Naive thymus-derived CD4-positive, alpha-beta T cell (primary cell): ENCODE measurements at places on chromosomes 13 and 19.
A peak's percentile ranks its signal among the peaks of the same experiment; 100 is the strongest.

- no peak for DNase-seq
Measured at GRCh38 chr19:46963093-46963734, 56.4 kb upstream of the NPAS1 start.

DNA sequence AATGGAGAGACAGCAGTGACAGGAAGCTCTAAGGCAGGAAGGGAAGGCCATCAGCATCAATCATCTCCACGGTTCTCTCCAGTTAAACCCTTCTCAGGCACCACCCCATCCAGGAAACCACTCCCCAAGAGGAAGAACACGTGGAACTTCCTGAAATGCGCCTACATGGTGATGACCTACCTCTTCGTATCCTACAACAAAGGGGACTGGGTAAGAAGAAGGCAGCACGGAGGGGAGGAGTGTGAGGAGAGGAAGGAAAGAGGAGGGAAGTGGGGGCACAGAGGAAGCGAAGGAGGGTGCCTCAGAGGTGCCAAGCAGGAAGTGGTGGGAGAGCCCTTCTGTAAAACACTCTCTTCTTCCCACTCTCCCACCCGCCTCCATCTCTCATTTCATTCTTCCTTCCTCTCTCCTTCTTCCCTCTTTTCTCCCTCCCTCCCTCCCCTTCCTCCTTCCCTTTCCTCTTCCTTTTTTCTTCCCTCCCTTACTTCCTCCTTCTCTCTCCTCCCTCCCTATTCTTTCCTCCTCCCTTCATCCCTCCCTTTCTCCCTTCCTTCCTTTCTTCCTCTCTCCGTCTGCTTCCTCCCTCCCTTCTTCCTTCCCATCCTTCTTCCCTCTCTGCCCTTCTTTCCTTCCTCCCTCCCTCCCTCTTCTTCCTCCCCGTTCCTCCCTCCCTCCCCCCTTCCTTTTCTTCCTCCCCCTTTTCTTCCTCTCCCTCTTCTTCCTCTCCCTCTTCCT lies 12.6 kb downstream of the ZSCAN5A start:
- DNase-seq: no peak

GRCh38 chr19:16019691-16020448 lies 56.4 kb upstream of the TPM4 start:
- no peak for DNase-seq

- no peak for DNase-seq
Measured at GRCh38 chr13:33349288-33349985, 63.9 kb upstream of the STARD13 start.

- DNase-seq: no peak
Measured at GRCh38 chr13:37617173-37617572, 18.6 kb upstream of the POSTN start.

DNA sequence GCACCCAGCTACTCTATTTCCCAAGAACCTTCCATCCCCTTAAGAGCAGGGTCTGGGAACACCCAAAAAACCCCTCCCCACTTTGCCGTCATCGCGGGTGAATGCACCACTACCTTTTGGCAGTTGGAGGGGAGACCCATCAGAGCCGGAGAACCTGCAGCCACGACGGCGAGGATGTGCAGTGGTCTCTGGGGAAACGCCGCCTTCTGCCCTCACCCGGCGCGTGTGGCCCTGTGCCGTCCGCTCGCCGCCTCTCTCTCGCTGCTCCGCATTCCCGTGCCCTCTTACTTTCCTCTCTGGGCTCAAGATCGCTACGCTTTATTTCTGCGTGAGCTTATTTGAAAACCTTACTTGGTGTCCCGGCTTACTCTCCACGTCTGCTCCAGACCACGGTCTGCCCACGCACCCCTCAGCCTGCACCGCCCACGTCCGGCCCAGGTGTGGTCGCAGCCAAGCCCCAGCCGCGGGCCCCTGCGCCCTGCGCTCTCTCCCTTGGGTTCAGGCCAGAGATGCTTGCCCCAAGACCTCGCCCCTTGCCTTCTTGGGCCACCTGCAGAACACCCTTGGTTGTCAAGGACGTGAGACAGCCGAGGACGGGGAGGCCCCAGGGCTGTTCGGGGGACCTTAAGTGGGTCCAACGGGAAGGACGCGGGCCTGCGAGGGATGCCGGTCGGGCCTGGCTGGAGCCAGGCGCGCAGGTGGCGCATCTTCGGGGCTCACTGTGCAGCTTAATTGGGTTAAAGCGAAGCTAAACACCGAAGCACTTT lies 2.0 kb upstream of the MAB21L1 start:
- DNase-seq: no peak

GRCh38 chr13:102441085-102441484 lies 39.2 kb upstream of the FGF14 start:
- no peak for DNase-seq

GRCh38 chr13:97231118-97231828 lies 9.1 kb downstream of the MBNL2 start:
- no peak for DNase-seq

DNA sequence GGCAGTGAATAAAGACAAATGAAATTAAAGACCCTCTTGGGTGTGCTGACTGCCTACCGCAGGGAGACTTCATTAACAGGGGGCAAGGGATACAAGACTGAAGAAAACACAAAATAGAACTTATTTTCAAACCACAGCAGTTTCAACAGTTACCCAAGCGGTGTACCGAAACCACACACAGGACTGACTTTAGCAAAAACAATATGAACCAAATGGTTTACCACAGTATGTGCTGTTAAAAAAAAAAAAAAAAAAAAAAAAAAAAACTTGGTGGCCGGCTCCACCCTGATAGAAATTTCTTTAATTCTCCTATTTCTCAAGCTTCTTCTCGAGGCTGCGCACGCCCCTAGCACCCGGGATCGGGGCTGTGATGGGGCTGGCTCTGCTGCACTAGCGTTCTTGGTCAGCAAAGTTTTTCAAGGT lies 42.6 kb downstream of the KLF2 start:
- peak; percentile 35 for DNase-seq

DNA sequence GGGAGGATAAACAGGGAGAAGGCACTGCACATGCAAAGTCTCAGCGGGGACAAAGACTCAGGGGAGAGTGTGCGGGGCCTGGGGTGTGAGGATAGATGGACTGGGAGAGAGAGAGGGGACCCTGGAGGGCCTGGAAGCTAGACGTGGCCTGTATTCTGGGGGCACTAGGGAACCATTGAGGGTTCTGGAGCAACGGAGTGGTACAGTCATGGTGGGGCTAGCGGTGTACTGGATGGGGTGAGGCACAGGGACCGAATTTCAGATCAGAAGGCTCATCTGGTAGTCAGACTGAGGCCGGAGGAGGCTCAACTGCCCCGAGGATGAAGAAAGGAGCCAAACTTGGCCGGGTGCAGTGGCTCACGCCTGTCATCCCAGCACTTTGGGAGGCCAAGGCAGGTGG lies 8.0 kb upstream of the SBNO2 start:
- no peak for DNase-seq

- DNase-seq: no peak
Measured at GRCh38 chr19:50513746-50514345, at the start of gene ASPDH. TSS of gene ASPDH (minus strand) at chr19:50513913. CDS start at chr19:50513823, 90 bp downstream.

DNA sequence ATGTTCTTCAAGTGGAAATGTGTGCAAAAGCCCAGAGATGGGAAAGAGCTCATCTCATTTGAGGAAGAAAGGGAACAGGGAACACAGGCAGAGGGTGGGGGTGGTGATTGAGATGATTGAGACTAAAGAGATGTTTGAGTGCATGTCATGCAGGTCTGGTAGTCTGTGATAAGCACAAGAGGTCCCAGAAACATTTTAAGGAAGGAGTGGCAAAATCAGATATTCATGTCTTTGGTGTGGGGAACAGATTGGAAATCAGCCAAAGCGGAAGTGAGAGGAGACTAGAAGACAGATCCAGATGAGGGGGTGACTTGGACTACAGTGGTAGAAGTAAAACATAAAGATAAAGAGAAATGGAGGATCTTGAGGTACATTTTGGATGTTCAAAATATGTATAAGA lies 39.4 kb upstream of the DACH1 start:
- no peak for DNase-seq

DNA sequence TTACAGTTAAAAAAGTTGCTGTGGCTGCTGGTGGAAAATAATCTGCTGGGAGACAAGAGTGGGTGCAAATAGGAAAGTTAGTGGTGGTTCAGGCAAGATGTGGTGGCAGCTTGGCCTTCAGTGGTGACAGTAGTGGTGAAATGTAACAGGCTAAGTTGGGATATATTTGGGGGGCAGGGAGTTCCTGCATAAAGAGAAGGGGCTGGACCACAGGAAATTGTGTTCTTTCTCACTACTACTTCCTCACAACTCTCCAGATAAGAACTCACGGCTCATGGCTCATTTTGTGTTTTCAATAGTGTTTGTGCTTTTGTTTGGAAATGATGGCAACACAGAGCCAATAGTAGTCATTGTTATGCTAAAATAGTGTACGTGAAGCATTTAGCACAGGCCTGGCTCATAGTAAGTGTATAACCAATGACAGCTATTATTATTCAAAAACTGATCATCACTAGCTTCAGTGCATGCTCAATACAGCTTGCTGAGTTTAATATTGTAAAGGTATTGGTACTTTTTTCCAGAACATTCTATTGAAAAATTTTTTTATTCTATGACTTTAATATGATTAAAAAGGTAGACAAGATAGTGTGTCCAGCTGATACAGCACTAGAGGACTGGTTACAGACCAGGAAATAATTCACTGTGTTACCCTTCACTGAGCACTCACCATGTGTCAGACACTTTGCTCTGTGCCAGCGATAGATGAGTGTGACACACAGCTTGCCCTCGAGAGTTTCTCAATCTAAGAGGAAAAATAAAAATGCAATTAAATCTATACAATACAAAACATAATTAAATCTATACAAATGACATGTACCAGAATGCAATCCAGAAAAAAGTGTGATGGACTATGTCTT lies 209.8 kb downstream of the POU4F1 start:
- DNase-seq: no peak

- DNase-seq: no peak
Measured at GRCh38 chr19:14432791-14433553, at the start of gene PKN1. TSS of gene PKN1 (plus strand) at chr19:14433306. CDS start at chr19:14433522, 216 bp downstream.

DNA sequence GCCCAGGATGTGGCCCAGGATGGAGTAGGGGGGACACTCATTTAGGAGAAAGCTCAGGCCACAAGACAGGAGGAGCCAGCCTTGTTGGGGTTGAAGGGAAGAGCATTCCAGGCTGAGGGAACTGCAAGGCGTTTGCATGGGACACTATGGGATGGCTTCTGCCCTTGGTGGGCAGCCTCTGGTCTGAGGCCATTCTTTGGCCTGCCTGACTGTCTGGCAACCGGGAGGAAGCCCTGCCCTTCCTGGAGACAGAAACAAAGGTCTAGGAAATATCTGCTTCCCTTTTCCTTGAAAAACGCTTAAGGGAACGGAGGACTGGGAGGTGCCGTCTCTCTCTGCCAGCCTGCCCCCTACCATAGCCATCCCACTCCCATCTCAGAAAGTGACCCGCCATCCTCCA lies 2.8 kb upstream of the ICAM1 start:
- no peak for DNase-seq

DNA sequence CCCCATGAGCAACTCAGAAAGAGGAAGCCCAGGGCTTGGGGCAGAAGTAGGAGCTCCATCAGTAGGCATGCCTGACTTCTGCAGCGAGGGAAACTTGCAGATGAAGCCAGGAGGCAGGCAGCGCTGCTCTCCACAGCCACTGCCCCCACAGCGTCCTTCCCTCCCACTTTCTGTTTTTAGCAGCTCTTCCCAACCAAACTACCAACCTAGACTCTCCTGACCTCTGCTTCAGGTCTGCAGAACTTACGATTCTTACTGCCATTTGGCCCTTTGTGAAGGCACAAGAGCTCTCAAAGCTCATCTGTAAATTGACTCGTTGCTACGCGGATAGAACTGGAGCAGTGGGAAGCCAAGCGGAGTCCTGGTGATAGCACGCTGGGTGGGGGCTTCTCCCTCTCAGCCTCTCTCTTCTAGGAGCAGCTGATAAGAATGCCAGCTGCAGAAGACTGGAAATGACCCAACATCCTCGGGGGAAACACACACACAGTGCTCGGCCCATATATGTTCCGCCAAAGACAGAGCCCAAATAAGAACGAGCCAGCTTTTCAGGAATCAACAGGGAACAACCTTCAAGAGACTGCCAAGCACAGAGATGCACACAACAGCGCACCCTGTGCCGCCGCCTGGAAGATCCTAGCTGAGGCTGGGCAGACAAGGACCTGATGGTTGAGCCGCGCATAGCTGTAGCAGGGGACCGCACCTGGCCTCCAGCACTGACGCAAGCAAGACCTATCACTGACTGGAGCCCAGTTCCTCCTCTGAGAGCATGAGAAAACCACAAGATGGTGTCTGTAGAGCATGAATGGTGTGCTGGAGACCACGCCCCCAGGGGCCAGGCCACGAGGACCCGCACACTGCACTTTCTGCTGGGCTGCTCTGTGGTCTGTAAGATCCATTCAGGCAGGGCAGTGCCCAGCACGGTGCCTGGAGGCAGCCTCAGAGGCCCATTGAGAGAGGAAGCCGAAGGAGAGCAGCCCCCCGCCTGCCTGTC lies 15.9 kb upstream of the SLC35E1 start:
- DNase-seq: peak; percentile 53

- no peak for DNase-seq
Measured at GRCh38 chr19:11989112-11989456, 24.2 kb downstream of the ZNF763 start.

DNA sequence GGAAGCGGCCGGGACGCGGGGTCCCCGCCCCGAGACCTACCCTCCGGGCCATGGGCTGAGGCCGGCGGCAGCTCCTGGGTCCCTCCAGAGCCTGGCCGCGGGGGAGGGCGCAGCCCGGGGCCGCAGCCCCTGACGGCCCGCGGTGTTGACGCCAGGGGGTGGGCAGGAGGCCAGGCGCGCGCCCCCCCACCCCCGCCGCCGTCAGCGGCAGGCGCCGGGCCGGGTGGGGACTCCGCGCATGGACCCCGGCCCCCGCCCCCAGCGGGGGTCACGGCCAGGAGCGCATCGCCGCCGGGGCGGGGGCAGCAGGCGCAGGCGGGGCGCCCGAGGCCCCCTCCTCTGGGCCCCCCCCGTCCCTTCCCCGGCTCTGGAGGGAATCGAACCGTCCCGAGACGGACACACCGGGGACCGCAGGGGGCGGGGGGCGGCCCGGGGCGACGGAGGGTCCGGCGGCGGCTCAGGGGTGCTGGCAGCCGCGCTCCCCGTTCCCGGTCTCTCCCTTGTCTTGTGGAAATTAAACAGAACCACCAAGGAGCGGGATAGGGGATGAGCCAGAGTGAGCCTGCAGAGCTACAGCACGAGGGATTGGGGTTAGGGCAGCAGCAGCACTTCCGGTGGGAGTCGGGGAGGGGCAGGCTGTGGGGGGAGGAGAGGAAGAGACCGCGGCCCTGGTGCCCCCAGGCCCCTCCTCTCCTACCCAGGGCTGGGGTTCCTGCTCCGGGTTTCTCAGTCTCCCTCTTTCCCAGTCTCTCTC lies at the start of gene MEIS3:
Gene MEIS3 (minus strand): TSS at position 498 of the 754 bp plus-strand sequence. CDS start 446 bp downstream, at position 52.
- no peak for DNase-seq

GRCh38 chr19:49879243-49879963 lies 1.9 kb downstream of the TBC1D17 start:
- no peak for DNase-seq

GRCh38 chr19:1298235-1298634 lies 12.6 kb downstream of the EFNA2 start:
- DNase-seq: no peak

DNA sequence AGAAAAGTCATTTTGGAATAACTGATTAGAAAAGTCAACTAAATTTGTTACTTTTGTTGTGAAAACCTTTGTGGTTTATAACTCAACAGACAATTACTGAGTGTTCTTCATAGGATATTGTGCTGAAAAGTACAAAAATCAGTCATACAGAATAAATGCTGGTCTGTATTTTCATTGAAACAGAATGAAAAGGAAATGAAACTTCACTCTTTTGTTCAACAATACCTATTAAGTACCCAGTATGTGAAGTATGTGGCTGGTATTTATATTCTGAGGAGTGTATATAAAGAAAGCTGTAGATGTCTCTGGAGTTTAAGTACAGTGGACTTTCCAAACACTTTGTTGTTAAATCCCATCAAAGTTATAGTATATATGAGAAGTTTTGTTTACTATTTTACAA lies 828.4 kb upstream of the ATXN8OS start:
- DNase-seq: no peak

- DNase-seq: no peak
Measured at GRCh38 chr19:342801-343421, 1.7 kb downstream of the MIER2 start.
